ENCODE measurements at places on chromosomes 4 and X.

GRCh38 chr4:161342881-161343568, 820.8 kb downstream of the FSTL5 start:
- DNase-seq = no peak

GRCh38 chr4:169335331-169335730, 64.6 kb upstream of the SH3RF1 start:
- DNase-seq = no peak

- DNase-seq = no peak
Observed at GRCh38 chr4:47929682-47930201, 15.4 kb upstream of the NFXL1 start.

- no peak for DNase-seq
Observed at GRCh38 chr4:44532851-44533250, 84.2 kb upstream of the KCTD8 start.

DNA sequence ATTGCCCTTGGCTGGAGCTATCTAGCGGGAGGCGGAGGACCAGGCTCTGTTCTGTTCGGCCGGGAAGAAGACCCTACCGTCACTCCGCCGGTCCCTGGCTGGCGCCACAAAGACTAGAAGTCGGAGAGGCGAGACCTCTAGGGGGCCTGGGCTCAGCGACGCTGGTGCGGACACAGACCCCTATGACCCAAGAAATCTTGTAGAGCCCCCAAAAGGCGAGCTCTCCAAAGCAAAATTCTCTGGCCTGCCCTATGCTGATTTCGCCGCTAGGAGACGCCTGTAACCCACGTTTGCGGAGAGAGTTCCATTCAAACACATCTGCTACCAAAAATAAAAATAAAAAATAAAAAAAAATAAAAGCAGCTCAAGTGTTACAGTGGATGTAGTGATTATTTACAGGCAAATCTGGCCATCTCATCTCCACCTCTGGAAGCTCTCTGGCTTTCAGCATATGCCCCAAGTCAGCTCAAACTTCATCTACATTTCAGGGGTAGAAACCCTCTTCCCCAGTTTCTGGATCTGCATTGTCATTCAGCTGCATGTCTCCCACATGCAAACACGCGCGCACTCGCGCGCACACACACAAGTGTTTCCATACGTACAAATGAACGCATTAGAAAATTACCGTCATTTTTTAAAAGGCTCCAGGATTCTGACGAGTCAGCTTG, 2.4 kb upstream of the PCDH10 start:
- no peak for DNase-seq

DNA sequence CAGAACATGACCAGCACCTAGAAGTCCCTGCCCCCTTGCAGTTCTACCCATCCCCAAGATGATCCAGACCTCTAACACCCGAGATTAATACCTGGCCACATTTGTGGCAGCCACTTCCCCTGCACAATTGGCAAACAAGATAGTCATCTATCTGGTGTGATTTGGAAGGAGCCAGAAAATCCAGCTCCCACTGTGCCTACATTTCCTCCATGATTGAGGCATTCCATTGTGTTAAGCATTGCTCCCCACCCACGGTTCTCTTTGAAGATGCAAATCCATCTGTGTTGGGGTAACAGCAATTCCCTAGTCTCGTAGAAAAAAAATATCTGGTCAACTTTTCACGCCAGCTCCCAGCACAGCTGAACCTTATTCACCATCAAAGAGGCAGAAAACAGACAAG, 405.0 kb downstream of the BCOR start:
- DNase-seq = no peak
